ENCODE measurements at places on chromosomes 7 and 10. TPM values are rescaled to one million over a fixed set of nuclear protein-coding genes. Genes with fewer than 3 reads are reported as not detected.

GRCh38 chr10:24008164-24009091 is 200.5 kb upstream of the KIAA1217 start:
- no peak for DNase-seq

- no peak for DNase-seq
These were observed 124.1 kb downstream of the CAMK1D start for GRCh38 chr10:12473491-12473890.

DNA sequence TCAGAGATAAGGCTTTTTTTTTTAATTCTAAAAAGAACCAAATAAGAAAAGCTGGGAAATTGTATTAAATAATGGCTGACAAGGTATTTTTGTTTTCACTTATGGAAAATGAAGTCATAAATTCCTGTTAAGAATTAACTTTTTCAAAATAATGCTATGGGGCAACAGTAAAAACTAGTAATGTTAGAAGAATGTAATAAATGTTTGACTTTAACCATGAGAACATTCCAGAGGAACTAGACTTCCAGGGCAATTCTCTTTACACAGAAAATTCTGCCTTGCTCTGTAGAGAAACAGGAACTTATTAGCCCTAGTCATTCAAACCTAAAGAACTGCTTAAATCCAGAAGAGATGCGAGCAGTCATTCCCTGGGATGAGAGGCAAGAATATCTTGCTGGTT is 571.1 kb downstream of the IPMK start:
- no peak for DNase-seq

DNA sequence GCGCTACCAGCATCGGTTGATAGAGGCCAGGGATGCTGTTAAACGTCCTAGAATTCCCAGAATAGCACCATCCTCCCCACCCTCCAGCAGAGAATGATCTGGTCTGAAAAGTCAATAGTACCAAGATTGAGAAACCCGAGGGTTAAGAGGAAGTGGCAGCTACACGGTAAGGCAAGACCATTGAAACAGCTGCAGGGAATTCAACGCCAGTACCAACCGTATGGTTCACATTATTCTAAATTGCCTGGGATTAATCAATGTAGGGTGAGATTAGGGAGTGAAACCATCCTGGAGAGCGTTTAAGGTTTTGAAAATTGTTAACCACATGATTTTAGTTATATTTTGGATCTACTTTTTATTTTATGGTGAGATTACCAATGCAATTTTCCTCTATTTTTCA is 352.2 kb downstream of the PRPF18 start:
- no peak for DNase-seq

GRCh38 chr10:64036321-64036930 is 515.2 kb downstream of the REEP3 start:
- no peak for DNase-seq

- no peak for DNase-seq
These were observed 814.6 kb downstream of the LRMDA start for GRCh38 chr10:76245951-76246495.

GRCh38 chr7:44706788-44707557 is 41.7 kb upstream of the ZMIZ2 start:
- no peak for DNase-seq

DNA sequence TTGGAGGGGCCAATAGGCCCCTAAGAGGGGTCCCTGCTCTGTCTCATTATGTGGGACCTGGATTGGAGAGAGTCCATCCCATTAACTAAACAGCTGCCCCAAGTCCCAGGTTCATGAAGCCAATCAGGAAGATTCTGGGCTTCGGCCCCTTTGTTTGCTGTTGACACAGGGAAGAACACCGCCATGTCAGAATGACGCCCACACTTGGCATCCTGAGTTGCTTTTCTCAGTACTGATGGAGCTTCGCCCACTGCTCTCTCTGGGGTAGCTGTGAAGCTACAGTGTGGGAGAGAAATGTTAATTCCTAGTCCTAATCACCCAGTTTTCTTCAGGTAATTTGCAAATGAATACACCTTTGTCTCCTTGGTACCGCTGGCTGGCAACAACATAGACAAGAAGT is 264.7 kb downstream of the GLRX3 start:
- DNase-seq: no peak

GRCh38 chr10:81680359-81680758 is 194.6 kb upstream of the NRG3 start:
- DNase-seq: no peak

- no peak for DNase-seq
These were observed 19.4 kb upstream of the TNS3 start for GRCh38 chr7:47601119-47601880.

- peak; percentile 34 for DNase-seq
These were observed 15.6 kb upstream of the PBLD start for GRCh38 chr10:68348265-68348741.

- no peak for DNase-seq
These were observed 58.2 kb downstream of the DIP2C start for GRCh38 chr10:631266-631665.

- no peak for DNase-seq
These were observed 13.0 kb downstream of the TUBGCP2 start for GRCh38 chr10:133295426-133296320.

DNA sequence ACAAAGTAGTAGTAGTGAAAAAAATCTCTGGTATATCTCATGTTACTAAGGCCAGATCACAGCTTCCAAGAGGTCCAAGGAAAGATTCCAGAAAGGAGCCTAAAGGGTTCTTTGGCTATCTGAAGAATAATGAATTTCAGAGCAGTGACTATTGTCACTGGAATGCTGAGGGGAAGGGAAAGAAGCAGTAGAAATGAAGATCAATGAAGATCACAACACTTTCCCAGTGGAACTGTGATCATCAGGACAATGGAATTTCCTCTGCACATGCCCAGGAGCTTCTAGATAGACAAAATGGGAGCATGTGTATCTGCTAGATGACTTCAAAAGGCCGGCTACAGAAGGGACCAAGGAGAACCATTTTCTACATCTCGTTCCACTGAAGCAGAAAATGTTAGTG is 219.5 kb upstream of the PHYHIPL start:
- no peak for DNase-seq

DNA sequence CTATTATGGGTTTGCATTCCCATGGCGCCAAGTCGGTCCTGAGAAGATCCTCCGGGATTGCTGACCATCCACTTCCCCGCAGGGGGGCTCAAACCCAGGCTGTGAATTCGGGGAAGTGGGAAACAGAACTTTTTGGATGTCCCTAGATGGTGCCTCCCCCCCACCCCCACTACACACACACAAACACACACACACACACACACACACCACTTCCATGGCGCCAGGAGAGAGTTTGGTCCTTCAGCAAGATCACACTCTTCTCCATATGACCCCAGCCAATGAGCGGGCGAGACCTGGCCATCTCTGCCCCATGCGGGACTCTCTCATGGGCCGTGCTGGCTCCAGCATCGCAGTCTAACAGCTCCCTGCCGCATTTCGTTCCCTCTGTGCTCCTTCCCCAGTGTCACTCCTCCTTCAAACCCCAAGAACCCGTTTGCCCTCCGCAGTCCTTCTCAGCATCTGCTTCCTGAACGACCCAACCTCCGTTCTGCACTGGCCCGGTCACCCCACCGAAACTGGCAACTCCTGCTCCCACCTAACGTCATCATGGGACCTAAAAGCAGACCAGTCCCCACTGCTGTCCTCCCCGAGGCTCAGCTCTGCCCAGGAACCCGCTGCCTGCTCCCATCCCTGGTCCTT is 32.1 kb upstream of the TNRC18 start:
- no peak for DNase-seq

GRCh38 chr7:84105586-84105985 is 89.0 kb downstream of the SEMA3A start:
- DNase-seq: no peak

Gene ANKRD1
- not detected for total RNA-seq

Gene NKX1-2
- not detected for total RNA-seq

Gene SFTPD
- total RNA-seq: not detected

Gene HTR5A
- not detected for total RNA-seq

Gene GIMAP8
- 18.6 TPM for total RNA-seq

Gene H2BK1
- total RNA-seq: 6.8 TPM

Gene CPED1
- 0.96 TPM for total RNA-seq

Gene UROS
- 35.4 TPM for total RNA-seq

Gene GPR37
- total RNA-seq: not detected

Gene CALY
- 0.68 TPM for total RNA-seq

Gene SPDYE8
- total RNA-seq: not detected

Gene ADAM22
- total RNA-seq: 2.9 TPM

All from T-cell (primary cell).